ENCODE measurements at places on chromosomes 6 and 20. TPM values are rescaled to one million over a fixed set of nuclear protein-coding genes. Genes with fewer than 3 reads are reported as not detected.

Gene NKX2-2
- polyA plus RNA-seq = not detected

Gene GFOD1
- polyA plus RNA-seq = 30.3 TPM

Gene STX16
- 28.8 TPM for polyA plus RNA-seq

Gene APOM
- polyA plus RNA-seq = 3.9 TPM

Gene DAAM2
- polyA plus RNA-seq = 9.9 TPM

Gene TMEM200A
- polyA plus RNA-seq = 0.27 TPM

Gene MMS22L
- 0.84 TPM for polyA plus RNA-seq

Gene DLK2
- 1.1 TPM for polyA plus RNA-seq

Gene SPATA2
- 5.5 TPM for polyA plus RNA-seq

Gene CPXM1
- 1.3 TPM for polyA plus RNA-seq

Gene MCHR2
- not detected for polyA plus RNA-seq

All from right cardiac atrium (tissue), 5 donors.